ENCODE measurements at places on chromosomes 2 and 18.

DNA sequence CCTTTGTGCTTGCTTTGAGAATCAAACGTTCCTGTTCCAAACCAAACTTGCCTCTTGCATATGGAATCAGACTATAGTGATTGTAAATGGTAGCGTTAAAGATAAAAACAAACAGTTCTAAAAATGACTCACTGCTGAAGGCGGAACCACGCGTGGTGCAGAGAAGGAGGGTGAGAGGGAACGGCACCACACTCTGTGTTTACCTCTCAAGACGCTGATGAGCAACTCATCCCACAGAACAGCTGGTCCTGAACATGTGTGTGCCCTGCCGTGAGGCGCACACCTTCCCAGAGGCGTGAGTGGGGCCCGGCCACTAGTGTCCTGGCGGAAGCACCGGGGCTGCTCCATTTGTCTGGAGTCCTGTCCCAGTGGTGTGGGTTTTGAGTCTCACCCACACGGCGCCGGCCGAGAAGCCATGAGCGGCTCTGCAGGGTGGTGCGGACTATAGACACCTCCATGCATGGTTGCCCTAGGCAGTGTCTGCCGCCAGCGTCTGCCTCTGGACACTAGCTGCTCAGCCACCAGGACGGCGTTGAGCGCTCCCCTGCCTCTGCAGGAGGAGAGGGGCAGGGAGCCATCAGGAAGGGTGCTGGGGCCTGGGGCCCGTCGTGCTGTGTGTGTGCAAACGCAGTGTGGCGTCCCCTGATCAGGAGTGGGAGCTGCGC lies 52.1 kb downstream of the NFATC1 start:
- DNase-seq, result no peak

DNA sequence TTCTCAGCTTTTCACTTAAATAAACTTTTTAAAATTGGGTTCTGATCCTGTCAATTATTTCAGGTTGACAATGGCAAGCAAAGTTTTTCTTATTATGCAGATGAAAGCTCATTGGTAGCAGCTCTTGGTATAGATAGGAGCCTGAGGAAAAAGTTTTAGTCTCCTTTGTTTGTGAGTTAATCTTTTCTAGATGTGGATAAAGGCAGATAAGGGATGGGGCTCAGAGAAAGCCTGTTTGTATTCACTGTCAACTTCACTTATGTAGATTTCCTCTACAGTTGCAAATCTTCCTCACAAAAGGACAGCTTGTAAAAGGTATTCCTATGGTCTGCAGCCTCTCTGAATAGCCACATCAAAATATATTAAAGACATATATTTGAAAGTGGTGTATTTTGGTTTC lies 224.5 kb upstream of the SPOPL start:
- no peak for DNase-seq

DNA sequence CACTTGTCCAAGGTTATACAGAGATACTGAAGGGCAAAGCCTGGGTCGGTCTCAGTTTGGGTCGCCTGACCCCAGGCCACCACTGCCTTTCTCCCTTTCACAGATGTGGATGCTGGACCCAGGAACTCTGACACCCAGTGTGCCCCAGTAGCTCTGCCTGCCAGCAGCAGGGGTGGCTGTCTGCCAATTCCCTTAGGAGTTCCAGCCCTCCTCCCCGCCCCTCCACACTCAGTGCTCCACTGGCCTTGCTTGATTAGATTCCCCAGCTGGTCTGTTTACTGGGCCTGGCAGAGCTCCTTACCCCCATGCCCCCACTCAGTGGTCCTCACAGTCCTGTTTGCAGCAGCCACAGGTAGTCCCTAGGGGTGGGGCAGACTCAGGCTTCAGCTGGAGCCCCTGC lies 75.5 kb downstream of the NPAS2 start:
- no peak for DNase-seq

DNA sequence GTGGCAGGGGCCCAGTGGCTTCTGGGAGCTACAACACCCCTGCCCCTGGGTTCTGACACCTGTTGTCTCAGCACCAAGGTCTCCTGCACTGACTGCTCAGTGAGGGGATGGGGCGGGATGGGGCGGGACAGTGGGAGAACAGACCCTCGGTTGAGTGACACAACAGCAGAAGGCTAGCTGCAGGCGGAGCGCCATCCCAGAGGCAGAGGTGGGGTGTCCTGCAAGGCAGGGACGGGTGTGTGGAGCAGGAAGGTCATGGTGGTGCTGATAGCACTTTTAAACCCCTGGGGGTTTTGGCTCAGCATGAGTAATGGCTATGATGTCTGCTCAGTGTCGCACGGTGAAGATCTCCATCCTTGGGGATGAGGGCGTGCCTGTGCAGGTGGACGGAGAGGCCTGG lies 105.1 kb downstream of the DGKD start:
- no peak for DNase-seq

DNA sequence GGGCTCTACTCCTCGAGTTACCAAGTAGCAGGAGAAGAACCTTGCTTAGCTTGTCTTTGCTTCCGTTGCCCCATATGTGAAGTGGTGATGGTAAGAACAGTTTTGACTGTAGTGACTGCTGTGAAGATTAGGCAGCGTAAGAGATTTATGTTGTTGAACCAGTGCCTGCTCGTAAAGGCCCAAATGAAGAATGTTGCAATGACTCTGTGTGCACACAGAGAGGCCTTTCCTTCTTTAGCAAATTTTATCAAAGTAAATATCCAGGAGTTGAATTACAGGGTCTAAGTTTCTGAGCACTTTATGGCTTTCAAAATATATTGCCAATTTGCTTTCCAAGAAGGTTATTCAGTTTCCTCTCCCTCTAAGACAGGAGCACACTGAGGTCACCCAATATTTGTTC lies 14.5 kb downstream of the NTSR2 start:
- no peak for DNase-seq

DNA sequence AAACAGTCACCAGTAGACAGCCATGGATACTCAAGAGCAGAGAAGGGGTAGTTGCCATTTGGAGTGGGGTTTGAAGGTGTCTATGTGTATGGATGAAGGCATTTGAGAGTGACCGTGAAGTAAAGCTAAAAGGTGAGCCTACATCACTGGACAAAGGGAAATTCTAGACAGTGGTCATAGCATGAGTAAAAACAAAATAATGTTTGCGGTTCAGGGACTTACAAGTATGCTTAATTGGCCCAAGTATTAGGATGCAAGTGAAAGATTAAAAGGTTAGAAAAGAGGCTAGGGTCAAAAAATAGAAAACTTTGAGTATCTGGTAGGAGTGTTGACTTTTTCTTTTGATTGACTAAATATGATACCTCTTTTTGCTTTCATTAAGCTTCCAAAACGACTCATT lies 238.1 kb upstream of the SLC8A1 start:
- DNase-seq, result no peak

GRCh38 chr18:5527603-5528002 lies 16.2 kb downstream of the EPB41L3 start:
- no peak for DNase-seq
